ENCODE measurements at places on chromosomes 13 and 19.

DNA sequence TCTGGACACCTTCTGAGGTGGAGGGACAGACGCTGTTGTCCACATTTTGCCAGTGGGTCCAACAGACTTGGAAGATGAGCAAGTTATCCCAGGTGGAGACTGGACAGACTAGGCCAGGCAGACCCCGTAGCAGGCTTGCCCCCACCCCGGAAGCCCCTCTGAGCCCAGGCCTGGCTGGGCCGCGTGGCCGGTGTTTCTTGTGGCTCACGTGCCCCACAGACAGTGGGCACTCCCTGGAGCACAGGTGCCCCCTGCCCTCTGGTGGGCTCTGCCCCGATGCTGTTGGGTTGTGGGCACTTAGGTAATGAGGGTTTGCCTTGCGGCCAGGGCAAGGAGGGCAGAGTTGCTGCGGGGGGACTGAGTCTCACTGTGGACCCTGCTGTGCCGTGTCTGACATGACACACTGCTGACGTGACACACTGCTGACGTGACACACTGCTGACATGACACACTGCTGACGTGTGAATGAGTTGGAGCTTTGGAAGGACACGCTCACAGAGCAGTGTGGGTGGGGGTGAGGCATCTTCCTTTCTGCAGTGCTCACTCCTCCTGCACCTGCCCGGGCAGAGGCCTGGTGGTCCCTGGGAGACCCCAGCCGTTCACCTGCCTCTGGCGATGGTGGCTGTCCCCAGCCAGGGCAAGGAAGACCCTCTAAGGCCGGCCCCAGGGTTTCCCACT lies 25.1 kb downstream of the DOT1L start:
- DNase-seq, result peak; percentile 84

- DNase-seq, result no peak
These were observed 17.8 kb downstream of the ACTL9 start for GRCh38 chr19:8680676-8681344.

GRCh38 chr13:100364591-100364990 lies 224.0 kb downstream of the GGACT start:
- DNase-seq, result no peak

- no peak for DNase-seq
These were observed 3.6 kb downstream of the TMEM161A start for GRCh38 chr19:19134687-19135158.

DNA sequence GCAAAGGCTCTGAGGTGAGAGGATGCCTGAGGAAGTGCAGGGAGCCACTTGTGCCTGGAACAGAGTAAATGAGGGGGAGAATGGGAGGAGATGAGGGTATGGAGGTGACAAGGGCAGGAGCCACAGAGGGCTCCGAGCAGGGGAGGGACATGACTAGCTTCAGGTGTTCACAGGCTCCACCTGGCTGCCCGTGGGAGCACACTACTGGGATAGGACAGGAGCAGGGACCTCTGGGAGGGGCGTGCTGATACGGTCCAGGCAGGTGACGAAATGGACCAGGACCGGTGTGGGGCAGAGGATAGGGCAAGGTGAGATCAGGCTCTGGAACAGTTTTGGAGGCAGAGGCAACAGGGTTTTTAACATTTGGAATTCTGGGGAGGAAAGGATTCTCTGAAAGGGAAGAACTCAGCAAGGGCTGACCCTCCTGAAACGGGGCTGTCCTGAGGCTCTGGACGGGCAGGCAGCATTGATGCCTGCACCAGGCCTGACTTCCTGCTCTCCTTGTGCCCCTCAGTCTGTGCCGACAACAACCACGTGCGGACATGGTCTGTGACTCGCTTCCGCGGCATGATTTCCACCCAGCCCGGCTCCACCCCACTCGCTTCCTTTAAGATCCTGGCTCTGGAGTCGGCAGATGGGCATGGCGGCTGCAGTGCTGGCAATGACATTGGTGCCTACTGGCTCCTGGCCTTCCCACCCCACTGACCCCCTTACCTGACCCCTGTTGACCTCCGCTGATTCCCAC lies 11.6 kb downstream of the SHKBP1 start:
- DNase-seq, result no peak

- no peak for DNase-seq
These were observed 10.3 kb downstream of the PALM start for GRCh38 chr19:718991-719512.

- no peak for DNase-seq
These were observed 6.5 kb downstream of the PIAS4 start for GRCh38 chr19:4013886-4014540.

DNA sequence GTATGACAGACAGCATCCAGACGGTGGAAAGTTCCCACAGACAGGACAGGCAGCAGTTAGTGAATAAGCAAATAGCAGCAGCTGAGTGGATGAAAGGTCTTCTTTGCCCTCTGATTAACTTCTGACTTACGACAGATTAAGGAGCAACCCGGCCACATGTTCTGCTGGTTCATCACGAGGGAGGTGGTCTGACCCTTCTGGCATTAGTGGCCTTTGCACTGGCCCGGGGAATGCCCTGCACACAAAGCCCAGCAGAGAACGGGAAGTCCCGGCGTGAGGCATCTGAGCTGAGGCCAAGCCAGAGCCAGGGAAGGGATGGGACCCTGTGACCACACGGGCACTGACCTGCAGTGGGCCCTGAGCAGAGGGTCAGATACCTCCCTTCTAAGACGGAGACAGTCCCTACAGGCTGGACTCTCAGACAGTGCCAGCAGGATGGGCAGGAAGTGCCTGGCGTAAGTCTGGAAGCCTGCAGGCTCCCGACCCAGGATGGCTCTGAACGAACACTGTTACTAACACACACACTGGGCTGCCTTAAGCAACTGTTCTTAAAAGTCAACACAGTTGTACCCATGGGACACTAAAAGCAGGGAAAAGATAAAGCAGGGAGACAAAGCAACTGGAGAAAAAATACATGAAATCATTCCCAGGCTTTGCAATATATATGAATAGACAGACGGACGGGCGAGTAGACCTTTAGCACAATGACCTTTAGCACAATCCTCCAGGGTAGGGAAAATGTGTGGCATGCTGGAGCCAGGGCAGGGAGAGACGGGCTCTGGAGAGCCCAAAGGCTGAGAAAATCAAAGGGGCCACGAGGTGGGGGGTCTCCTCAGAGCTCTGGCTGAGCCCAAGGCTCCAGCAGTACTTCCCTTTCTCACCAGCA lies 6.3 kb downstream of the C19orf12 start:
- DNase-seq, result peak; percentile 22
